Stomach (tissue), 19 donors: ENCODE measurements at places on chromosomes 1 and 21. TPM values are rescaled to one million over a fixed set of nuclear protein-coding genes. Genes with fewer than 3 reads are reported as not detected.

Gene SPRR3
- 12.8 TPM for polyA plus RNA-seq

Gene TP73
- polyA plus RNA-seq, result not detected

Gene UBE2U
- not detected for polyA plus RNA-seq

Gene PYGO2
- polyA plus RNA-seq, result 16.1 TPM

Gene C2CD4D
- polyA plus RNA-seq, result 0.44 TPM

Gene CELA3B
- polyA plus RNA-seq, result 37.8 TPM

Gene CLIC6
- polyA plus RNA-seq, result 65.2 TPM

Gene ZNF683
- 1.5 TPM for polyA plus RNA-seq

Gene GRIK1
- 0.06 TPM for polyA plus RNA-seq

Gene HHAT
- 0.93 TPM for polyA plus RNA-seq

Gene GABPB2
- 3.9 TPM for polyA plus RNA-seq

Gene ST6GALNAC3
- 1.9 TPM for polyA plus RNA-seq

Gene PGLYRP3
- 1.6 TPM for polyA plus RNA-seq
